ENCODE measurements at places on chromosomes 5 and 9.

- DNase-seq, result no peak
Measured at GRCh38 chr5:64775291-64775690, 6.6 kb downstream of the CWC27 start.

DNA sequence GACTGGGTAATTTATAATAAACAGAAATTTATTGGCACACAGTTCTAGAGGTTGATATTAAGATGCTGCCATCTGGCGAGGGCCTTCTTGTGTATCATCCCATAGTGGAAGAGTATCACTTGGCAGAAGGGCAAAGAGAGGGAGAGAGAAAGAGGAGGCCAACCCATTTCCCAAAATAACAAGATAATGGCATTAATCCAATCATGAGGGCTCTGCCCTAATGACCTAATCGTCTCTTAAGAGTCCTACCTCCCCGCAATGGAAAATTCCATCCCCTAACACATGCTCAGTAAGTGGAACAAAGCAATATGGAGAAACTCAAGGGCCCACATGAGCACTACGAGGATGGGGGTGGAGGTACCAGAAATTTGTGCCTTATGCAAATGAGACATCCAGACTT, 17.6 kb upstream of the VDAC1 start:
- no peak for DNase-seq

DNA sequence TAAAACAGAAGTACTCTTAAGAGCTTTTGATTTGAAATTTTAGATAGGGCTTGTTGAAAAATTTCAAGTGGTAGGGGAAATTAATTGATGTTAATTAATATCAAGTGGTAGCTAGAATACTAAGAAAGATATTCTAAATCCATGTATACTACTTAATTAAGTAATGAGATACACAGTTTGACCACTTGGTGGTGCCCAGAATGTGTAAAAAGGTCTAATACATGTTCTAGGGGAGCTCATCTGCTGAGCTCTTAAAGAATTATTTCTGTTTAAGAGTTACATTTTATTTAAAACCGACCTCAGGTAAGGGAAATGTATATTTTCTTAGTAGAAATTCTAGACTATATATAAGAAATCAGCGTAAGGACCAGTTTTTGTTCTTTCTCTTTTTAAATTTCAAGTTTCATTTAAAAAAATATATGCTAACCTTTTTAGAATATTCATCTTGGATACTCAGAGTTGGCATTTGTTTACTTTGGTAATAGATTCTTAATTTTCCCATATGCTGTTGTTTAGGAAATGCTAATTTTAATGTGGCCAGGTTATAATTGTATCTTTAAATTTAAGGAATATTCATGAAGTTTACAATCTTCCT, 61.5 kb downstream of the LNPEP start:
- DNase-seq, result peak; percentile 19

DNA sequence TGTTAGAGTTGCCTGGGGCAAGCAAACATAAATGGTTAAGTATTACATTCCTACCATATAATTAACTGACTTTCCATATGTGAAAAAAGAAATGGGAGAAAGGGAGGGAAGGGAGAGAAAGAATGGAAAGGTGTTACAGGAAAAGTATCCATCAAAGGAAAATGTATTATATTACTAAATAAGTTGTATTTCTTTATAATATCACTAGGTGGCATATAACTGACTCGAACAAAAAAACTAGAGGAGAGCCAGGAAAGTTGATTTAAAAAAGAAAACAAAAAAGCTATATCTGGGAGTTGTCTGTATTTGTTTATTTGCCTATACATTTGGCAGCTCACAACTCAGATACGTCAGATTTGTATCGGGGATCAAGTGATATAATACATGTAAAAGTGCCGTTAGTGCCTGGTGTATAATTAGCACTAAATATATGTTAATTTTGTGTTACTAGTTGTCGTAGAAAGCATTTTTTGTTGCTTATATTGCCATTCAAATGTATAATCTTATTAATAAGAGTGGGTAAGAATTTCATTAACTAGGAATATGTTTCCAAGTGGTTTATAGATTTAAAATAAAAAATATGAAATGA, 59.6 kb upstream of the ADAMTS19 start:
- DNase-seq, result no peak

DNA sequence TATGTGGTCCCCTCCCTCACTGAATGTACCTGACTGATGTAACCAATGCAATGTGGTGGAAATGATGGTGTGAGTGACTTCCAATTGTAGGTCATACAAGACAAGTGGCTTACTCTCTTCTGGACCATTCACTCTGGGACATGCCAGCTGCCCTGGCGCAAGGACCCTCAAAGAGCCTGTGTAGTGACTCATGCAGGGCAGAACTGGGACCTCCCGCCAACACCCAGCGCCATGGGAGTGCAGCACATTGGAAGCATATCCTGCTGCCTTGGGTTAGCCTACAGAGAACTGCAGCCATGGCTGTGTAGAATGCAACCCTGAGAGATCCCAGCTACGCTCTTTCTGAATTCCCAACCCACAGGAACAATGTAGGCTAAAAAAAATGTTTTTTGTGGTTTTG, 90.0 kb upstream of the PANK3 start:
- DNase-seq, result no peak

DNA sequence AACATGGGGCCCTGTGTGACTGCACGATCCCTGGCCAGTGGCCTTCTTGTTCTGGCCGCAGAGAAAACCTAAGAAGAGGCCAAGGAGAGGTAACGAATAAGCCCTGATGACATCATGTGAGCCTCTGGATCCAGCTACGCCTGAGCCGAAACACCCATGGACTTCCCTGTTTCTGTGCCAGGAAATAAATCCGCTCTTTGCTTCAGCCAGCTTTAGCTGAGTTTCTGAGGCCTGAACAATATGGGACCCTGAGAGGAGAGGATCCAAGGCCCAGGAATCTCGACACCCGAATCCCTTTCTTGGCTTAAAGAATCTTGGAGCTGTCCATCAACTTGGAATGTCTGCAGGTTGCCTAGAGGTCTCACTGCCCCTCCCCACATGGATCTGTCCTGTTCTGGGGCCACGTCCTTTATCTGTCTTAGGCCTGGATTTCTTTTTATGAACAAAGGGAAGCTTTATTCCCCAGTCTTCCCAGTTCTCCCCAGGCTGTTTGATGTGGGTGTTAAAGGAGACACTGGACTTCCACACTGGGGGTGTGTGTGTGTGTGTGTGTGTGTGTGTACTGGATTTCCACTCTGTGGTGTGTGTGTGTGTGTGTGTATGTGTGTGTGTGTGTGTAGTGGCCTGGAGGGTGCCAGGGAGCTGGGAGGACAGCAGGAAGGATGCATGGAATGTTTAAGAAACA, 13.7 kb downstream of the IER5L start:
- peak; percentile 97 for DNase-seq

GRCh38 chr9:14092344-14092743, 221.6 kb downstream of the NFIB start:
- DNase-seq, result peak; percentile 95

GRCh38 chr5:118894709-118895108, 93.6 kb downstream of the DTWD2 start:
- no peak for DNase-seq

GRCh38 chr5:68404246-68404645, 188.7 kb downstream of the PIK3R1 start:
- DNase-seq, result no peak
